IMR-90 (cell line): ENCODE measurements at places on chromosomes 12 and 14. TPM values are rescaled to one million over a fixed set of nuclear protein-coding genes. Genes with fewer than 3 reads are reported as not detected.

GRCh38 chr12:104132351-104132956, 5.6 kb downstream of the NFYB start:
- DNase-seq = no peak

DNA sequence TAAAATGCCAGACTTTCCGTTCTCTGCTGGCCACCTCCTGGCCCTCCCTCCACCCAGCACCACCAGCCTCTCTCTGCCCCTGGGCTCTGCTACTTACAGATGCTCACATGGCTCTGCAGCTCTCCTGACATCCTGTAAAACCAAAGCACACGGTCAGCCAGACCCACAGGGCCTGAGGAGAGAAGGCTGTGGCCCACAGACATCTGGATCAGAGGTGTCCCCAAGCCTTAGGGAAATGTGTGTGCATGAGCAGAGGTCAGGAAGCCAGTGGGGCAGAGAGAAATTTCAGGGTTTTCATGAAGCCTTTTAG, 11.5 kb downstream of the KRT77 start:
- no peak for DNase-seq

Gene HVCN1
- 1.4 and 2.0 TPM in 2 replicates for total RNA-seq

Gene IKZF4
- total RNA-seq = 1.4 and 1.8 TPM in 2 replicates
